NCI-H1048 (cell line): ENCODE measurements at places on chromosomes 6 and 20.

GRCh38 chr6:141677598-141678211, 455.0 kb upstream of the GJE1 start:
- DNase-seq: no peak

GRCh38 chr6:154981079-154981870, 13.8 kb upstream of the TIAM2 start:
- DNase-seq: no peak

DNA sequence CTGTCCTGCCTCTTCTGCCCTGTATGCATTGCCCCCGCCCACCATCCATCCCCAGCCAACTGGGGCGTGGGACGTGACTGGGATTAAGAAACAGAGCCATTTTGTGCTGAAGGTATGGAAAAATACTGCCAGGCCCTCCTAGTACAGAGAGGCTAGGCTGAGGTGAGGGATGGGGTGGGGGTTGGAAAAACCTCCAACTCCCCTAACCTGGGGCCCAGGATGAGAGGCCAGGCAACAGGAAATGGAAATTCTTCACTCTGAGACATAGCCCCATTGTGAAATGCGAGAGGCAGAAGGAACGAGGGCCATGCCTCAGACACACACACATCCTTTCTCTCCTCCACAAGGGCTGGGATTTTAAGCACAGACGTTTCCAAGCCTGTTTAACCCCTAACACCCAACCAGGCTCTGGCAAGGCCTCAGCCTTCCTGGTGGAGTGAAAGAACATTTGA, 19.9 kb downstream of the KCNK5 start:
- DNase-seq: no peak

DNA sequence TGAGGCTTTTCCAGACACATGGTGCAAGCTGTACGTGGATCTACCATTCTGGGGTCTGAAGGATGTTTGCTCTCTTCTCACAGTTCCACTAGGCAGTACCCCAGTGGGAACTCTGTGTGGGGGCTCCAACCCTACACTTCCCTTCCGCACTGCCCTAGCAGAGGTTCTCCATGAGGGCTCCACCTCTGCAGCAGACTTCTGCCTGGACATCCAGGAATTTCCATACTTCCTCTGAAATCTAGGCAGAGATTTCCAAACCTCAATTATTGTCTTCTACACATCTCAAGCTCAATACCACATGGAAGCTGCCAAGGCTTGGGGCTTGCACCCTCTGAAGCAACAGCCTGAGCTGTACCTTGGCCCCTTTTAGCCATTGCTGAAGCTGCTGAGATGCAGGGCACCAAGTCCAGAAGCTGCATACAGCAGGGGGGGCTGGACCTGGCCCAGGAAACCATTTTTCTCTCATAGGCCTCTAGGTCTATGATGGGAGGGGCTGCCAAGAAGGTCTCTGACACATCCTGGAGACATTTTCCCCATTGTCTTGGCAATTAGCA, 11.6 kb downstream of the PDSS2 start:
- DNase-seq: no peak

- DNase-seq: no peak
These were observed 65.5 kb downstream of the TRMT11 start for GRCh38 chr6:126051791-126052190.
